Gastroesophageal sphincter (tissue), 4 donors: ENCODE measurements at places on chromosomes 12 and 14.

DNA sequence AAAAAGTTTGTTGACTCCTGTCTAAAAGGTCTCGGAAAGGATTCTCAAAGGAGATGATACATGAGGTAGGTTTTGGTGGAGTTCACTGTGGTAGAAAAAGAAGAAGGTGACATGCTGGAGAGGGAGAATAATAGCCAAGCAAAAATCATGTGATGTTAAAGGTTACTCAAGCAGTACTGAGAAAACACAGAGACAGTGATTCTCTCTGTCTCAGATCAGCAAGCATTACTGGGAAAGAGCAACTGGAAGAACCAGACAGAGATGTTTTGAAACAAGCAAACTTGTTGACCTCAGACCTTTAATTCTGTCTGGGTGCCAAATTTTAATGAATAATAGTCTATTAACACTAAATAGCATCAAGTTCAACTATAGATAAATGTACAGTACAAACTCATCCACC, 183.5 kb upstream of the PLEKHG7 start:
- ATAC-seq, result no peak

GRCh38 chr12:4134448-4135263, 138.9 kb upstream of the CCND2 start:
- no peak for ATAC-seq

- ATAC-seq, result no peak
Observed at GRCh38 chr14:36302823-36303222, 17.6 kb downstream of the MBIP start.

- ATAC-seq, result no peak
Observed at GRCh38 chr14:105214324-105214915, 33.3 kb upstream of the NUDT14 start.
